ENCODE measurements at places on chromosomes 2 and 18.

DNA sequence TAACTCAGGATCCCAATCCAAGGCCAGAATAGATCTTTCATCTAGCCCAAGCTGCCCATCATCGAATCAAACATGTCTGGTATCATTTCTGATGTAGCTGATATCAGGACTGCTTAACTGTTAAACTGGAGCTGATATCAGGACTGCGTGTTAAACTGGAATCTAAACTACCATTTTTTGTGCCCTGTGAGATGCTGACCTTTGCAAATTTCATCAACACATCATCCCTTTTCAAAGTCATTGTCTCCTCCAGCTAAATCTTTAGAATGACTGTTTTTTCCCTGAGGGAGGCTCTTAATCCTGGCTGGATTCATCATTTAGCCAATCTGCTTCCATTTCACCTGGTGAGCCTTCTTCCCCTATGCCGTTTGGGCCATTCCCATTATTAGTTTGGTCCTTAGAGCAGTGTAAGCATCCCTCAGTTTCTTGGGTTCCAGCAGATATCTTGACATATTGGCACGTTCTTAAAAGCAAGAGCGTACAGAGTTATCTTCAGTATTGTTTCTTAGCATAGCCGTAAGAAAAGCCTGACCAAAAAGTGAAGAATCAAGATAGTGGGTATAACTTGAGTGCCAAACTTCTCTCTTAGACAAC lies 12.3 kb downstream of the RPL31 start:
- no peak for DNase-seq

DNA sequence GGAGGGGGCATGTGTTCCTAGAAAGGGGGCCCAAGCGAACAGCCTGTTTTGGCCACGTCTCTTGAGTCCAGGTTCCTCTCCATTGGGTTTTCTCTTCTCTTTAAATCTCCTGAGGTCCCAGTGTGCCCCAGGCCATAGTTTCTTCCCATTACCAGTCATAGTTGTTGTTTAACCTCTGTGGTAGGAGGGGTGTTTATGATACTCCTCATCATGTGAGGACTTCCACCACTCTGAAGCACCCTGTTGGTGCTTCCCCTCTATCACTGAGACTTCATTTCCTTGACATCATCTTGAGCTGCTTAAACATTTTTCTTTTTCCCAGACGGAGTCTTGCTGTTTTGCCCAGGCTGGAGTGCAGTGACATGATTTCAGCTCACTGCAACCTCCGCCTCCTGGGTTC lies 45.9 kb downstream of the WIPF1 start:
- no peak for DNase-seq

DNA sequence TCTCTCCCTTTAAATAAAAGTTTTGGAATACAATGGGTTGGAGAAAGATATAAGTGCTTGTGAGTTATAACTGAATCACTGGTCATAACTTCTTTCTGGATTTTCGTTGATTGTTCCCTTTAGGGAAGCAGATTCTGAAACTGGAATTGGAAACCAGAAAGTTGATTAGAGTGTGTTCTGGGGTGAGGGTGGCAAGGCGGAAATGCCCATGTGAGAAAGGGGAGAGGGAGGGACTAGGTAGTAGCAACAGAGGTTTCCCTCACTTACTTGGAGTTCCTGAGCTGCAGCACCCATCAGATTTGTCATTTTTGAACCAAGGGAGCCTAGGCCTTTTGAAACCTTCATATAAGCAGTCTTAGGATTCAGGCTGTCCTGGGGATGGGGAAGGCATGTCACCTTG lies 453.4 kb downstream of the KCNJ3 start:
- DNase-seq: no peak

- DNase-seq: no peak
Observed at GRCh38 chr2:5951471-5951870, 259.3 kb downstream of the SOX11 start.

DNA sequence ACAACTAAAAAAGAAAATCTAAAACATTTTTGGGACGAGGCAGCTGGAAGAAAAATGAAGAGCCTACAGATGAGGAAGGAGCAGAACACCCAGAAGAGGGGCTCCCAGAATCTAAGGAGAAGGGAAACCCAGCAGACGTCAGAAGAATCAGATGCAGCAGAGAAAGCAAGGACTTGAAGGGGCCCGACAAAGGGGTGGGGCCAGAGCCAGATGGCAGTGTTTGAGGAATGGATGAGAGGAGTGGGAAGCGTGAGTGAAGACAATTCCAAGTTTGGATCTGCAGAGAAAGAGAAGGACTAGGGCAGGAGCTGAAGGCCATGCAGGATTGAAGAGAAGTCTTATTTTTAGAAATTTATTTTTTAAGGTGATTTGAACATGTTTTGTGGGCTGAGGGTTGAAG lies 19.3 kb downstream of the PTMA start:
- DNase-seq: no peak

- no peak for DNase-seq
Observed at GRCh38 chr2:149132339-149132738, 93.8 kb downstream of the LYPD6B start.

DNA sequence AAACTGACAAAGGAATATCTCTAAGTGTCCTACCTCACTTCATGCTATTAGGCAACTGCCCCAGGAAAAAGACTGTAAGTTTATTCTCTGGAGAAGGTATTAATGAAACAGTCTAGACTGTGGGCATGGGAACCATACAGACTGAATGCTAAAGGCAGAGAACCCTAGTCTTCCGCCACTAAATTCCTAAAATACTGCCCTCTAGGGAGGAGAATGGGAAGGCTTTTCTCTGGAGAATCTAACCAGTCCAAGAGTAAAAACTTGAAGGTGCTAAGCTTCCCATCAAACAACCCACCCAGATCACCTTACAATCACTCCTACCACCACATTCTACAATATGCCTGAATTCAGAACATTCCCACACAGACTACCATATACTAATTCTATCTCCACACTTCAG lies 3.4 kb downstream of the SRBD1 start:
- no peak for DNase-seq

- no peak for DNase-seq
Observed at GRCh38 chr2:82748653-82749052, 1710.4 kb downstream of the SUCLG1 start.

DNA sequence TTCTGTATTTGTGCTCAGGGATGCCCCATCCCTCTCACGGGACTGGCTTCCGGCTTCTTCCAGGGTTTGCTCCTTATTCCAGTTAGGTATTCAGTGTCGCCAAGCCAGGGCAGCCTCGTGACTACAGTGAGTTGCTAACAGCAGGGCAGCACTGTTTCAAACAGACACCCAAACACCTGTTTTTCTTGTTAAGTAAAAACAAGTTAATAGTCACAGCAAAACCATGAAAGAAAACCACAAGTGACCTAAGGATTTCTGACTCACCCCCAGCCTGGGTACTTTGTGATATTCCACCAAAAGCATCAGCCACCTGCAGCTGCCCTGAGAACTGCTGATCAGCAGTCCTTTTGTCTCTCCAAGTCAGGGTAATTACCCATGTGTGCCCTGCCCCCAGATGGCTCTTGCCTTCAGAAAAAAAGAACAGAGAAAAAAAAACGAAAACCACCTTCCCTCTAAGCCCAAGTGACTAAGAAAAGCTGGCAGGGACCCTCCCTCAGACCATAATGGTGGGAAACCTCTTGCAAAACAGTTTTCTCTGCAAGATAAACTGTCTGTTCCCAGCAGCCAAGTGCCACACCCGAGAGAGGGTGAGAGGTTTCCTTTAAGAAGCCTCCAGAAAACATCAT lies 178.2 kb downstream of the ANAPC1 start:
- DNase-seq: peak; percentile 33

- DNase-seq: no peak
Observed at GRCh38 chr2:207083361-207084110, 82.2 kb downstream of the KLF7 start.

DNA sequence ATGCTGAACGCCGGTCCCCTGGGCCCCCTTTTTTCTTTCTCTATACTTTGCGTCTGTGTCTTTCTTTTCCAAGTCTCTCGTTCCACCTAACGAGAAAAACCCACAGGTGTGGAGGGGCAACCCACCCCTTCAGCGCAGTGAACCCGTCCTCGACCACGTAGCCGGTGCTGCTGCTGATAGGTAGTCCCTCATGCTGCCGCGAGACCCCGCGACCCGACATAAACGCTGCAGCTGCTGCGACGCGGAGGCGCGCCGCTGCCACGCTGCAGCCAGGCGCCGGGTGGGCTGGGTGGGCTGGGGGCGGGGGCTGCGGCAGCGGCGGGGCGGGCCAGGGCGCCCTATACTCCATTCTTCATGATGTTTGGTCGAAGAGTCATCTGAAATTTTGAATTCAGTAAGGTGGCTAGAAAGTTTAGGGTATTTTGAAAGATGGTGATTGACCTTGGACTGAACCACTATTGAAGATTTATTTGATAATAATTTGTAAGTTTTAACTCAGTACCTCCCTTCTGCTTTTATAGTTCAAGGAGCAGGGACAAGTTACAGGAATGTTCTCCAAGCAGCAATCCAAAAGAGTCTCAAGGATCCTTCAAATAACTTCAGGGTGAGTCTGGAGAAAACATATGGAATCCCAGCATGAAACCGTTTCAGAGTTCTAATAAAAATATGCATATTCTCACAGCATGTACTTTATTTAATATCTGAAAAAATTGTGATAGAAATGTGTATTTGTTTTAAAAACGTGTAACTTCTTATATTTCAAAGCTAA lies 24.1 kb downstream of the CFLAR start:
- DNase-seq: no peak

- DNase-seq: no peak
Observed at GRCh38 chr2:50641633-50642032, 390.3 kb downstream of the NRXN1 start.

DNA sequence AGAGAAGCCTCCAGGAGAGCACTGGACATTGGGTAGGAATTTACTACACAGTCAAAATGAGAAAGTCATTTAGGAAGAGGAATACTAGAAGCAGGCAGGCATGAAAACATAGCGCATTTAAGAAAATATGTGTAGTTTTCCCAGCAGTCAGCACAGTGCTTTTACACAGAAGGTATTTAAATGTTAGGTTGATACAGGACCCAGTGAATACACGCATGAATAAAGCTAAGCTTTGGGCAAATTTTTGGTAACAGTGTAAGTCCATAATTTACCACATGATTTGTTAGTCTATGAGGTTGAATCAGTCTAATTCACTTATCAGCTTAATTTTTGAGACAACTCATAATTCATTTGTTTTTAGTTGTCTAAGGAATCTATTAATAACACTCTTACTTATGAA lies 421.7 kb upstream of the CDH20 start:
- no peak for DNase-seq

GRCh38 chr18:68733707-68734106 lies 18.8 kb upstream of the TMX3 start:
- DNase-seq: no peak

DNA sequence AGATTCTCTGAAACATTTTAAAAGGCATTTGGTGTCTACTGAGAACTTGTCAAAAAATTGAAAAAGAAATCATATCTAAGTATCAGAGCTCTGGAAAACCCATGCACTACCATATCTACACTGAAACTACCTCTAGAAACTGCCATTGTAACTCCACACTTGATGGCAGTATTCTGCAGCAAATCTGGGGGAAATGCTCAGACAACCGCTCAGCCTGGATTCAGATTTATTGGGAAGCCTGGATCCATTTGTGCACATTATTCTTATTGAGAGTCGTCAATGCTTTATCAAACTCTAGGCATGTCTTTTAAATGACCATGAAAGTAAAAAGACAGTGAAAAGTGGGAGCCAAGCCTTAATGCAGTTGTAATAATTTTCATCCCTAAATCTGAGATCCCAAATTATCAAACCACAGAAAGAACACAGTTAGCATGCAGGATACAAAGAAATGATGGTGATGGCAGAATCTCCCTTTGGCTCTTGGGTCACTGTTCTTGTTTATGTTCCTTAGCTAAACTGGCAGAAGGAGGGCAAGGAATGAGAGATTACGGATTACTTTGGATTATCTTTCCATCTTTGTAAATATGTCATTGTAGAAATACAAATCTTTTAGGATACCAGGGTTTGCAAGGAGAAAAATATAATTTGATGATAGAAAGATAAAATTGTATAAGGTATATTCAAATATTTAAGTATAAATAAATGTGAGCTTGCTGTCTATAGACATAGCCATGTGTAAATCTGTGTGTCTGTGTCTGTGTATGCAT lies 512.1 kb upstream of the SYT4 start:
- DNase-seq: no peak

DNA sequence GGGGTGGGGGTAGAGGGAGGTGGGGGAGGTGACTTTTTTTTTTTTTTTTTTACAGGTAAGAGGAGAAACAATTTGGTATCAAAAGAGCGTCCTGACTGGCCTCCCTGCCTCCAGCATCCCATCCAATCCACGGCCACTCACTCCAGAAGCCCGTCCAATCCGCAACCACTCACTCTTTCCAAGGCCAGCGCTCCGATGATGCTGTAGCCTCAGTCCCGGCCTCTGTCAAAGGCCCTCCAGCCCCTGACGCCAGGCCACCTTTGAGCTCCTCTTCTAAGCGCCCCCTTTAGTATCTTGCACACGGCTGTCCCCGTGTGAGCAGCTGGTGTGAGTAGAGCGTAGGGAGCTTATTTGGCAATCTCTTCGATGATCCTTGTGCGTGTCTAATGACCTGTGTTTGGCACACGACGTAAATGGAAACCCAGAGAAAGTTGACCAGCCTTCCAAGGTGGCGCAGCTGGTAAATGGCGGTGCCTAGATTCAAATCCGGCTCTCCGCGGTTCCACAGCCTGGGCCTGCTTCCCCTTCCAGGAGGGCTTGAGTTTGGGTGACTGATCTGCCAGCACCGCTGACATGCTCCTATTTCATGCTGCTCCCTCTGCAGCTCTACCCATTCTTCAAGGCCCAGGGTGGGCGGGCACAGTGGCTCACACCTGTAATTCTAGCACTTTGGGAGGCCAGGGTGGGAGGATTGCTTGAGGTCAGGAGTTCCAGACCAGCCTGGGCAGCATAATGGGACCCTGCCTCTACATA lies 23.8 kb upstream of the PXDN start:
- no peak for DNase-seq

DNA sequence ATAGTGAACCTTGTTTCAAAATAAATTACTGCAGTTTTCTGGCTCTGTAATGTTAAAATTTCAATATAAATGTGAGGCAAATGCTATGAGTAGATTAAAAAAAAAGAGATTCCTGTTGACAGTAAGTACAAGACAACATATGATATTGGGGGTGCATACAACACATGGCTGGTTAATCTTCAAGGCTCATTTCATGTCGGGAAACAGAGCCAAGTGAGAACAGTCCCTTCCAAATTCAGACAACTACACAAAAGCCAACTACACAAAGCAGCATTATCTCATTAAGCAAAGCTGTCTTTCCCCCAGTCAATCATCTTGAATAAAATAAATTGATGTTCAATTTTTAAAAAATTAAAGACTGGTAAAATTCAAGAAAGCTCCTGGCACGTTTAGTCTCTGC lies 549.2 kb downstream of the CCDC85A start:
- DNase-seq: no peak

- DNase-seq: no peak
Observed at GRCh38 chr2:108621687-108622681, 87.7 kb downstream of the LIMS1 start.

DNA sequence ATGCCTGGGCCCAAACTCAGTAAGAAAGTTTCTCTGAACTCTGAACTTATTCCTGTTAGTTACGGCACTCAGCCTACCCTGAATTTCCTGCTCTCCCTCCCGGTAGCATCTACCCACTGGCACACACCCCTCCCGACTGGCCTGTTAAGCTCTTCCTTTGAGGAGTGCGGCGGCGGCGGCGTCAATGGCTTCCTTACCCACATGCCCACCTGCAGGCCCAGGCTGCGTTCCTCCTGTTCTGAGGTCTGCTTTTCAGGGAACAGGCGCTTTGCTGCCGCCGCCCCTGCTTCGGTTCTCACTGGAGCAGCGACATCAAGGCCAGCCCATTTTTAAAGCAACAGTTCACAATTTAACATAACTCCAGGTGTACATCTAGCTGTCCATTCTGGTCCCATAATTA lies 432.4 kb downstream of the DCDC2C start:
- DNase-seq: no peak

GRCh38 chr2:85448461-85449213 lies 30.1 kb downstream of the SH2D6 start:
- DNase-seq: no peak

Data from stimulated activated CD8-positive, alpha-beta memory T cell treated with anti-CD3 and anti-CD28 coated beads, Interleukin-4, amount 100 ng/mL, for 24 hours (primary cell).